ENCODE measurements at places on chromosomes 11 and 22.

DNA sequence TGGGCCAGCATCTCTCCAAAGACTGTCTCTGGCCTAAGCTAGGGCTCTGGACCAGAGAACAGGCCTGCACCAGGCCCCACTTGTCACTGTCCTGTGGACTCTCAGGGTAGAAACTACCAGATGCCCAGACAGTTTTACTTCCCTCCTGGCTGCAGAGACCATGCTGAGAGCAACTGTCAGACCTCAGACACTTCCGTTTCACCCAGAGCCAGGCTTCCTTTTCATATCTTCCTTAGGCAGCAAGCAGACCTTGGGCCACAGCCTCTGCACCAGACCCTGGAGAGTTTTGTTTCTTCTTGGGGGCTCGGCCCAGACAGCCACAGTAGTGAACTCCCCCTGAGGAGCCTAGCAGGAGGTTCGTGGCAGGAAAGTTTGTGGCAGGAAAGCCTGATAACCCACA is 12.1 kb upstream of the FCHSD2 start:
- peak; percentile 73 for DNase-seq

- DNase-seq, result no peak
These were observed 22.2 kb upstream of the TP53I11 start for GRCh38 chr11:44972746-44973435.

DNA sequence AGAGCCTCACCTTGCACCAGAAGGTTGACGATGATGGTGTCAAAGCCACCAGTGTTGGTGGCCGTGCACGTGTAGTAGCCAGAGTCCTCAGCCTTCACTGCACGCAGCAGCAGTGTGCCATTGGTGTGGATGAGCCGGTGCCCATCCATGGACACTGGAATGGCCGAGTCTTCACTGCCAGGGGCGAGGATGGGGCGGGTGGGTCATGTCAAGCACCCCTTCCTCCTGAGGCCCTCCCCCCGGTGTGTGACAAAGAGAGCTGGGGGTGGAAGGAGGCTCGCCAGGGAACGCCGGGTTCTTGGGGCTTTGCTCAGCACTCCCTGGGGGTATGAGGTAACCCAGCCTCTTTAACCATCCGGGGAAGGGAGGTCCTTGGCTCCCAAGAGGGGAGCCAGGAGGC is 111.6 kb downstream of the CEP164 start:
- DNase-seq, result no peak

GRCh38 chr22:46574438-46574992 is 37.1 kb upstream of the CELSR1 start:
- no peak for DNase-seq

DNA sequence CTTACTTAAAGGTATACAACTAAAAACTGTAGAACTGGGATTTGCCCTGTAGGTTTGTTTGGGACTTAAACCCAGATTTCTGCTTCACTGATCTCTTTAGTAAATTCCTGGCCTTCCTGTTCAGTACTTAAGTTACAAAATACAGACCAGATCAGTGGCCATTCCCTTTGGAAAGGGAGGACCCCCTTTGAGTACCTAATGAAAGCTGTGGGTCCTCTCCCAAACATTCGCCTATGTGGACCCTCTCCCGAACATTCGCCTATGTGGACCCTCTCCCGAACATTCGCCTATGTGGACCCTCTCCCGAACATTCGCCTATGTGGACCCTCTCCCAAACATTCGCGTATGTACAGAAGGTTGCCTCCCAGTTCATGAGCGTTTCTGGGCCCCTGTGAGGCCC is 10.3 kb downstream of the L3MBTL2 start:
- DNase-seq, result no peak

GRCh38 chr11:78350646-78351165 is 66.9 kb downstream of the GAB2 start:
- DNase-seq, result no peak

DNA sequence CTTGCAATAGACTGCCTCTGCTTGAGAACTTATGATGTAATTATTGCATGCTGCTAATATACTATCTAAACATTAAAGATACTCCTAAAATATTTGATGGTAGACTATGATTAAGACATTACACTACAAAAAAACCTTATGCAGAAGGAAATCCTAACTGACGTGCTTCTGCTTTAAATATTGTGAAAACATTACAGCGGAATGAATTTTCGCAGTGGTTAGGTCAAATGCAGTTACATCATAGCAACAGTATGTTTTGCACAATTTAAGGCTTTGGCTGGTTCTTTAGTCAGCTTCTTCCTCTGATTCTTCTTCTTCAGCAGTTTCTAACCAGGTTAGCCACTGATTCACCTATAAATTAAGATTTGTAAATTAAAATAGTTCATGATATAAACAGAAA is 11.2 kb downstream of the EIF4G2 start:
- no peak for DNase-seq

DNA sequence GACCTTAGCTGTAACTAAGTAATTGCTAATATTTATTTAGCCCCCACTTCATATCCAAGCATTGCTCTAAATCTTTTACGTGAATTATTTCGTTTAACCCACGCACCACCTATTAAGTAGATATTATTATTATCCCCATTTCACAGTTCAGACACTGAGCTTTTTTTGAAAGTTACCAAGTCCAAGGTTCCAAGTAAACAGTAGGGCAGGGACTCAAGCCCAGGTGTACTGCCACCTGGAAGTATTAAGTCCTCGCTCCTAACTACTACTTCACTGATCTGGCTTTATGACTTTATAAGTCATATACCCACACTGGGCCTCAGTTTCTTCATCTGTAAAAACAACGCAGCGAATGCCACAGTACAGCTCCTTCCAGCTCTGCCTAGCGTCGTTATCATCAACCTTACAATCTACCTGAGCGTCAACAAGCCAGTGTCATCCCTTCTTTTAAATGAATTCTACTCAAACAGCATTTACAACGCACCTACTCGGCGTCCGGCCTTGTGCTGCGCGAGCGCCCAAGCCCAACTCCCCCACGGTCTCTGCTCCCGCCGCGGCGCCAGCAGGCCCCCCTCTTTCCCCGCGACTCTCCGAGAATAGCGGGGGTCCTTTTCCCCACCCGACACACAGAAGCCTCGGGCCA is 624 bp downstream of the TMEM41B start:
- DNase-seq, result no peak

- DNase-seq, result no peak
These were observed 23.5 kb downstream of the PKNOX2 start for GRCh38 chr11:125188021-125188420.

GRCh38 chr11:110071197-110071596 is 22.0 kb upstream of the ZC3H12C start:
- no peak for DNase-seq

DNA sequence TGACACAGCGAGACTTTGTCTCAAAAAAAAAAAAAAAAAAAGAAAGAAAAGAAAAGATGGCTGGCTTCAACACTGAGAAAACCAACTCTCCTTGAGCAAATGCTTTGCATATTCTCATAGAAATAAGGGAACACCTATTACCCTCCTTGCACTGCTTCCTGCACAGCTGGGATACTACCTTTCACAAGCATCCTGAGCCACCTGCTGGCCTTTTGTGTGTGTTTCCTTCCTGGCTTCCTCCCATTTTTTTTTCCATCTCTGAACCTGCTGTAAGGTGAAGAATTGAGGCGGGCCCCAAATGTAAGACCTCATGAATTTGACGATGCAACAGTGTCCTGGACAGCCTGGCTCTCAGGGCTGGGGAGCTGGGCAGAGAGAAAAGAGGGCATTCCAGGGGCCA is 1.9 kb upstream of the RFPL3 start:
- DNase-seq, result no peak

GRCh38 chr22:47547239-47547661 is 784.8 kb downstream of the TBC1D22A start:
- DNase-seq, result no peak

DNA sequence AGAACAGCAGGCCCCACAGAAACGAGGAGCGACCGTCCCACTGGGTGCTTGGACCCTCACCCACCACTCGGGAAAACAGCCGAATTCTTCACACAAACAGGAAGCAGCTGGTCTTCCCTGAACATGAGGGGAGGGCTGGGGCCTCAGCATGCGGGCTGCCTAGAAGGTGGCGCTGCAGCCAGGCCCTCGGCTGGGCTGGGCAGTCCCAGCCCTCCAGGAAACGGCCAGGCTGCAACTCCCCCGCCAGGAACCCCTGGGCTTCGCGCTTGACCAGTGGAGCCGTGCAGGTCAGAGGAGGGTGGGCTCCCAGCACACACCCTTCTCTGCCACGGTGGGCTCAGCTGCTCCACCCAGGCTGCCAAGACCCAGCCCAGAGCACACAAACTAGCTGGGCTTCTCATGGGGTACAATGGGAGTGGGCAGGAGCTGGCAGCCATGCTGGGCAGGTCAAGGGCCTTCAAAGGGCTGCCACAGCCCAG is 29.6 kb downstream of the IGF2 start:
- no peak for DNase-seq

DNA sequence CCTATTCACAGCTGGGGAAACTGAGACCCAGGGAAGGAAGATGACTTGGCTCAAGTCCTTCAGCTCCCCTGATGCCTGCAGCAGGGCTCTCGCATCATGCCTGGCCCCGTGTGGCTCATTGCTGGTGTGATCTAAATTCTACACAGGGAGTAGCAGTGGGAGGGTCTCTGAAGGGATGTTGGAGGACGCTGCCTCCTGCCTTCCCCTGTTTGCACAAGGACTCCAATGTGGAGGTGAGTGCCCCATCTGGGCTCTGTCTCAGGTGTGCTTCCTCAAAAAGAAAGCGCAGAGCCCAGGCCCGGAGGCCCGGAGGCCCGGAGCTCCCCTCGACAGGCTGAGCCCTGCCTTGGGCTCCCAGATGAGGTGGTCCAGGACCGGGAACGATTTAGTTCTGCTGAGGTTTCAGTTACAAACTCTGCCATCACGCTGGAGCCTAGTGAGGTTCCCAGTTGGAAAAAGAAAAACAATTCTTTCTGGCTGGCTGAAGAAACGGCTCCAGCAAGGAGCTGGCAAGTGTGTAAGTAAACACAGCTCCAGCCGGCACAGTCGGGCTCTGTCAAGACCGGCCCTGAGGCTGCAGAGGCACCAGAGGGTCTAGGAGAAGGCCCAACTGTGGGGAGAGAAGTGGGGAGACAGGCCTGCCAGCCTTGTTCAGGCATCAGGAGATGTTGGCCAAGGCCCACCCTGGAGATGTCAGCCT is 49.8 kb downstream of the NAT10 start:
- no peak for DNase-seq

- DNase-seq, result no peak
These were observed 258.5 kb upstream of the PDGFD start for GRCh38 chr11:104422324-104422944.

Data from T-helper 2 cell (primary cell).